NCI-H2171 (cell line): ENCODE measurements at places on chromosomes 5 and 9.

- no peak for DNase-seq
Observed at GRCh38 chr5:67289763-67290521, 93.3 kb upstream of the CD180 start.

DNA sequence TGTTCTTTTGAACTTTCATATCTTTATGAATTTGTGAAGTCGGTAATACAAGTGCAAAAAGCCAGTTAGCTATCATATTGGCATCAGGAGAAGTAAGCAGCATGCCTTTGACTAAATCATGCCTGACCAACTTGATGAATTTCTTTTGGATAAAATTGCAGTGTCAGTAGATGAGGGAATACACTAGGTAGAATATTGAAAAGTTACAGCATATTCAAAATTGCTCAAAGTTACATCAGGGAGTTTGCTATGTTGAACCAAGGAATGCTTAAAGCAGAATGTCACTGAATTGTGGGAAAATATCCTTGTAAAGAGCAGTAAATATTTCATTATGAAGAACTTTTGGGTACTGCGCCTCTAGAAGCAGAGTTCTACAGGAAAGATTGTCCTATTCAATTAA, 87.1 kb upstream of the TLX3 start:
- no peak for DNase-seq

DNA sequence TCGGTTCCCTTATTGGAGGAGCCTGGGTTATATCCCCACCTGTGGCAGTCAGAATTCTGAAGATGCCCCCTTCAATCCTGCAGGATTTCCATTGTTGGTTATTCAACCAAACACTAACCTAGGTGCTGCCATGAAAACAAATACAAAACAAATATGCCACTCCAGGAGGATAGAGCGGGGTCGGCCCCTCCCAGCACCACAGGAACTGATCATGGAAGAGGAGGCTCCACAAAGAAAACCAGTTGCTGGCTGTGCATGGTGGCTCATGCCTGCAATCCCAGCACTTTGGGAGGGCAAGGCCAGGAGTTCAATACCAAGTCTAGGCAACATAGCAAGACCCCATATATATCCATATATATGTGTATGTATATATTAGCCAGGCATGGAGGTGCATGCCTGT, 13.2 kb upstream of the ADGRD2 start:
- no peak for DNase-seq

GRCh38 chr5:147554261-147554817, 44.5 kb upstream of the DPYSL3 start:
- DNase-seq = no peak

- DNase-seq = no peak
Observed at GRCh38 chr9:16070455-16071145, 517.8 kb downstream of the CCDC171 start.

- DNase-seq = no peak
Observed at GRCh38 chr5:1799110-1799601, 481 bp downstream of the MRPL36 start.

DNA sequence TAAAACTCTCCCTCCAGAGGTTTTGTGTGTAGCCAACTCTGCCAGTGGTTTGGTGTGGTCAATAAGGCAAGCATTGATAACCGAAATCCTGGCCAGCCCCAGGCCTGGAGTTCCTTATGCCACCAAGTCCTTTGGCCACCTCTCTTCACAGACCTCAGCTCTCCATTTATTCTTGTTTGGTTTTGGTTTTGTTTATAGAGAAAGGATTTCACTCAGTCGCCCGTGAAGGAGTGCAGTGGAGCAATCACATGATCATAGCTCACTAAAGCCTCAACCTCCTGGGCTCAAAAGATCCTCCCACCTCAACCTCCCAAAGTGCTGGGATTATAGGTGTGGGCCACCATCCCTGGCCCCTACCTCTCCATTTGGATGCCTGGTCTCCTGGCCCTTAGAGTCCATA, 55.4 kb upstream of the PPARGC1B start:
- DNase-seq = no peak

GRCh38 chr5:60649288-60649917, 50.6 kb downstream of the DEPDC1B start:
- DNase-seq = no peak

DNA sequence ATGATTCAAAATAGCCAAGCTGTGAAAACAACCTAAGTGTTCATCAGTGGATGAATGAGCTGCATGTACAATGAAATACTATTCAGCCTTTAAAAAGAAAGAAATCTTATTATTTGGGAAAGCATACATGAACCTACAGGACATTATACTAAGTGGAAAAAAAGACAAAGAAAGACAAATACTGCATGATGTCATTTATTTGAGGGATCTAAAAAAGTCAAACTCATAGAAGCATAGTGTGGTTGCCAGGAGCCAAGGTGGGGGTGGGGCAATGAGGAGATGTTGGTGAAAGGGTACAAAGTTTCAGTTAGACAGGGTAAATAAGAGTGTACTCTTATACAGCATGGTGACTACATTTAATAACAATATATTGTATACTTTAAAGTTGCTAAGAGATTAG, 261.5 kb downstream of the PARP8 start:
- DNase-seq = no peak

GRCh38 chr9:97536480-97536879, 35.0 kb downstream of the TMOD1 start:
- no peak for DNase-seq

GRCh38 chr9:98584059-98584458, 124.7 kb downstream of the GABBR2 start:
- no peak for DNase-seq

DNA sequence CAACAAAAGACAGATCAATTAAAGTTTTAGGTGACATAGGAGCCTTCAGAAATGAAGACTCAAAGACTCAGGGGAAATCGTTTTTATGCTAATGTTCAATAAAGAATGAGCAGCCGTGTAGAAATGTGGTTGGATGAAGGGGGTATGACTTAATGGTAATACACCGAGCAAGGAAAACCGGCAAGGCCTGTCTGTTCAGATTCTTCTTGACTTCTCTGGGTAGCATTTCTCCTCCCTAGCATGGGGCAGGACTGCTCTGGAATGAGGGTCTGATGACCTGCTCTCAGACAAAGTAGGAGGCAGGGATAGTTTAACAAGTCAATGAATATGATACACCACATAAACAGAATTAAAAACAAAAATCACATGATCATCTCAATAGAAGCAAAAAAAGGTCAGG, 487.4 kb downstream of the ZNF608 start:
- DNase-seq = no peak

GRCh38 chr5:93874080-93874479, 132.7 kb upstream of the POU5F2 start:
- no peak for DNase-seq

DNA sequence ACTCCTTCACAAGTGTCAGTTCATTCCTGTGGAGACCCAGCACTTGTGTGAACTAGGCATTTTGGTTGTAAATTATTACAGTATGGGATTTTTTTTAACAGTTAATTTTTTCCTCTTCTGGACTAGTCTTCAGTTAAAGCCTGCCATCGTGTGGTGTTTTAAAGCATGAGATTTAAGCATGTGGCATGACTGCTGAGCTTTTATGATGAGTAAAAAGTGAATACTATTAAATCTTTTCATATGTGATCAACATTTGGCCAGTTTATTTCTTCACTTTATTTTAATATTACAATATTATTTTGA, 25.0 kb downstream of the LMNB1 start:
- DNase-seq = no peak

DNA sequence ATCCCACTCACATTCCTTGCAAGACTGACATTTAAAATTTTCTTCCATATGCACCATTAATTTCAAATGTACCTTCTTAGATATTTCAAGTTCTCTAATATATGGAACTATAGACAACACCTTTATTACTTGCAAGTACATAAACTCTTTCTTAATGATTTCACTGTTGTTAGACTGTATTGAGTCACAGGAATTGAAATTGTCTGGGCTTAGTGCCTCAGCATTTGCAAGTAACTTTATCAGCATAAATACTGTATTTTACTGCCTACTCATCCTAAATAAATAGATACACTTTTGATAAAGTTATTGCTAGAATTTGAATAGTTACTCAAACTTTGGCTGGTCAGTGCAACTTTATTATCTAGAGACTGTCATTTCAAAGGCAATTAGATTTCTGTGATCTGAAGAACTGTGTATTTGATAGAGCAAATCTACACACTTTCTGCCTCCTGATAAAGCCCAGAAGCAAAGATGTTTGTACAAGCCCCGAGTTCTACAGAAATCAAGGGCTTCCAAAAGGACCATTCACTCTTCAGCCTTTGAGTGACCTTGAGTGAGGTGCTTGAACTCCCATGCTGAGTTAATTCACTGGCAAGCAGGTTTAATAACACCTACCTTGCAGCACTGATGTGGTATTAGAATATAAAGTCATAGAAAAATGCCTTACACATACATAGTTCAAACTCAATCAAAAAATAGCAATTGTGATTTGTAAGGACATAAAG, 91.6 kb downstream of the COX7C start:
- no peak for DNase-seq

GRCh38 chr5:150460781-150461180, 11.2 kb upstream of the RPS14 start:
- DNase-seq = no peak

DNA sequence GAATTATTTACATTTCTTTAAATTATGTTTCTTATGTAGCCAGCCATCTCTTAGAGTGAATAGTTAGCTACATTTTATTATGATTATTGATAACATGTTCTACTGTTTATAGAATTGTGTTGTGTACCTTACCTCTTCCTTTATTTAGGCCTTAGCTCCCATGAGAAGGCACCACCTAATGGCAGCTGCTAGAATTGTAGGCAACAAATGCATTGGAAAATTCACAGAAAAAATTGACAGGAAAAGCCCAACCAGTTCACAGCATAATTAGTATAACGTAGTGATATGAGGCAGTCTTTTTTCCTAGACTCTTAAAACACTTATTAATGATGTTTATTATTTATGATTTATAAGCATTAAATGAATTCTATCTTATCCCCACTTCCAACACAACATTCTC, 175.8 kb downstream of the WDR70 start:
- no peak for DNase-seq

DNA sequence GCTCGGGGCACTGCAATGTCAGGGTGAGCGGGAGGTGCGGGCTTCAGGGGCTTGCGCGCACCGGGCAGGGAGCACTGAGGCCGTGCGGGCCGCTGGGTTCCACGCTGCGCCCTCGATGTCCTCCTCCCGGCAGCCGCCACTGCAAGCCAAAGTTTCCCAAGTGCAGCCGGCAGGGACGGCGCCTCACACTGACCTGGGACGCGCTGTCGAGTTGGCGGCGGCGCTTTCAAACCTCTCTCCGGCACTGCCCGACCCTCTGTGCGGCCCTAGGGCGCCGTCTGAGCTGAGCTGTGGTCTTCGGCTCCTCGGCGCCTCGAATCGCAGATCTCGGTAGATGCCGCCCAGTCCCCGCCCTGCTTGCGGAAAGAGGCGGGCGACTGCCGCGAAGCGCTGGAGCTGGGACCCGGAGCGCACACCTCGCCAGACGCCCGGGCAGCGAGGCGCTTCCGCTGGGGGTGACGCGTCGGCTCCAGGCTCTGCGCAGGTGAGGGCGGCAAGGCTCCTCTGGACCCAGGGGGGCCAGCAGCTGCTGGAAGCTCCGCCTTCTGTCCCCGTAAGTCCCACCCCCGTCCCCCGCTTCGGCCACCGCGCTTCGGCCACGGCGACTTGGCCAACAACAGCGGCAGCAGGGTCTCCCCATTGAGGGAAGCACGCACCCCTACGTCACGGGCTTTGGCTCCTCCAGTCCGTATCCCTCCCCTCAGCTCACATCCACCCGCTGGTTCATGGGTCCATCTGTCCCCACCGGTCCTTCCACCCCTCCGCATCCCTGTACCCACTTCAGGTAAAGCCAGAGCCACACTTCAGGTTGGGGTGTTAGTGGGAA, at the start of gene ANKRD34B:
TSS of gene ANKRD34B (minus strand) at position 320 of the 826 bp plus-strand sequence. CDS start 10,261 bp downstream, outside the sequence.
- no peak for DNase-seq

- no peak for DNase-seq
Observed at GRCh38 chr9:109812331-109812730, 32.3 kb downstream of the PALM2AKAP2 start.

- no peak for DNase-seq
Observed at GRCh38 chr5:55343609-55344008, 35.8 kb downstream of the MTREX start.

GRCh38 chr5:146971401-146971800, 92.8 kb upstream of the PPP2R2B start:
- no peak for DNase-seq

- no peak for DNase-seq
Observed at GRCh38 chr9:112705768-112706427, 12.0 kb downstream of the INIP start.

DNA sequence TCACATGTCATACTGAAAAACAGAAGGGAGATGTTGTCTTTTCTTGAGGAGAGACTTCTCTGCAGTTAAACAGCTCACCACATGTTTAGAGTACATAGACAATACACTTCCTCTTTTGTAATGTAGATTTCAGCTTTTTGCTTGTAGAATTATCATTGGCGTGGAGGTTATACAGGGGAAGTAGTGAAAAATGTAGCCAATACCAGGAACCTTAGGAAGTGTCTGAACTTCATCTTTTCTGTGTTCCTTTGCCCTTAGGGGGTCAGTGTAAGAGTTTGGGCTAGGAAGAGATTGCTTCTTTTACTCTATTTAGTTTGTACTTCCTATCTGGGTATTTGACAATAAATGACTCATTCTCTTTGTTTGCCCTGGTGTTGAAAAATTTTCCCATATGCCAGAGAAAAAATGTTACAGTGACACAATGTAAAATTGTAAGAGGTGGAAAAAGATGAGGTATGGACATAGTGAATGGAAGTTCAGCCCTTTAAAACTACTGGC, 21.0 kb upstream of the CDKN2B start:
- DNase-seq = no peak
